ENCODE measurements at places on chromosomes 16 and 17. TPM values are rescaled to one million over a fixed set of nuclear protein-coding genes. Genes with fewer than 3 reads are reported as not detected.

TMEM235 gene
- not detected for total RNA-seq

PLXDC1 gene
- 6.5 TPM for total RNA-seq

- DNase-seq, result peak; percentile 69
These were observed 16.5 kb upstream of the PRM1 start for GRCh38 chr16:11297492-11298142.

DNA sequence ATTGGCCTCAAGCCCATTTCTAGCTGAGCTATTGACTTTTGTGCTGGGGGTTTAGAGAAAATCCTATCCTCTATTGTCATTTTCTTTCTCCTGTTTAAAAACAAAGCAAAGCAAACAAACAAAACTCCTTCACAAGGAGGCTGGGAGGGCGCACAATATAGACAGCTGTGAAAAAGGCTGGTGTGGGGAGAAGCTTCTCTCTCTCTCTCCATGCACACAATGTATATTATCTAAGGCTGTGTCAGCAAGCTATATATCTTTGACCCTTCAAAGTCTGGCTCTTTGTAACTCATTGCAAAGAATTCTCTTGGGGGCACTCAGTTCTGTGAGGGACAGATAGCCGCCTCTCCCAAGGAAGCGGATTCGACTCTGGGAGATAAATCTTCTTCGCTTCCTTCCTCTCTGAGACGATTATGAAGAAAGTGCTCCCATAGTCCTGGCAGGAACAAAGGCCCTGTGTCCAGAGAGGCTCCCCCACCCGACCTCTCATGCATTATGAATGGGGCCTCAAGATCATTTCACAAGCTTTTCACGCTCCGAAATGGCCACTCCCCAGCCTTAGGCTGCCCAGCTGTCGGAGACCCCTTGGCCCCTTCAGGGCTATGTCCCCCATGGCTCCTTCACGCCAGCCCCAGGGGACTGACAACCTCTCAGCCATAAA lies 33.2 kb upstream of the MEAK7 start:
- no peak for DNase-seq

- no peak for DNase-seq
These were observed 14.4 kb downstream of the TTC19 start for GRCh38 chr17:16013943-16014407.

GRCh38 chr16:1613211-1613622 lies 1.1 kb downstream of the CRAMP1 start:
- no peak for DNase-seq

- DNase-seq, result no peak
These were observed 84.1 kb downstream of the MYH11 start for GRCh38 chr16:15772579-15773293.

DNA sequence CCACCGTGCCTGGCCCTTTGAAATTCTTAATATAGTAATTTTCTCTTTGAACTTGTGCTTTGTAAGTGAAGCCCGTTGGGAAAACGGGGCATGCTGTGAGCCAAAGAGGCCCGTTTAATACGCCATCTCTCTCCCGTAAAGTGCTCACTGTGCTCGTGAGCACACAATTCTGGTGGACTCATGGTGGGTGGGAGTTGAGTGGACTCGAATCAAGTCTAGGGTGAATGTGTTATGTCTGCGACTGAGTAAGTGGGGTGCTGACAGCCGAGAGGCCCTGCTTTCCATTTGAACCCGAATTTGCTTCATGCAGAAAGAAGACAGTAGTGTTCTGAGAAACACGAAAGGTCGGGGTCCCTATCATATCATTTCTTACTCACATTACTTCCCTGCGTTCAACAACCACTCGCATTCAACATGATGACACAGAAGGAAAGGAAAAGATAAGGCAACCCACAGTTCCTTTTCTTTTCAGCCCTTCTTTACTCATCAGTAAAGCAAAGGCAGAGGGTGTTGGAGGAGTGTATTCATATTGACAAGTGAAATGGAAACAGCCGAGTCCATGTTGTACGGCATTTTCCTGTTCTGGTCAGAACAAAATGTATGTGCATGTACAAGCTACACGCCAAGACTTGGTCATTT lies 4.8 kb upstream of the ATP2A3 start:
- DNase-seq, result no peak

GRCh38 chr16:13315642-13316427 lies 414.4 kb downstream of the SHISA9 start:
- no peak for DNase-seq

GRCh38 chr17:63189930-63190329 lies 223.9 kb downstream of the TANC2 start:
- no peak for DNase-seq

- DNase-seq, result peak; percentile 90
These were observed 2.5 kb downstream of the VASN start for GRCh38 chr16:4373909-4374742.

DNA sequence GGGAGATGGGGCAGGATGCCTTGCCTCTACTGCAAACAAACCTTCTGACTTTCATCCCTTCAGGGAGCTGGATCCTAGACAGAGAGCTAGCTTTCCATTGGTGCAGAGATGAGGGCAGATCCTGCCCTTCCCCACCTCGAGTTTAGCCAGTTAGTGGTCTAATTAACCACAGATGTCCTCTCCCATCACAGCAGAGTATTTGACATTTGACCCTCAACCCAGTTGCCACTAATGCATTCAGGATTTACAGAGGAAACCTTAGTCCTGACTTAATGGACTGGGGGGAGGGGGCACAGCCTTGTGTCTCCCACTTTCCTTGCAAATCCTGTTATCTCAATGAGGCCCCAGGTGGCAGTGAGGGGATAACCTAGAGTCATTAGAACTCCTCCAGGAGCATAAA lies 10.2 kb downstream of the PIP4K2B start:
- no peak for DNase-seq

Measured in suprapubic skin (tissue), 4 donors.